DND-41 (cell line): ENCODE measurements at places on chromosomes 6 and 20.

DNA sequence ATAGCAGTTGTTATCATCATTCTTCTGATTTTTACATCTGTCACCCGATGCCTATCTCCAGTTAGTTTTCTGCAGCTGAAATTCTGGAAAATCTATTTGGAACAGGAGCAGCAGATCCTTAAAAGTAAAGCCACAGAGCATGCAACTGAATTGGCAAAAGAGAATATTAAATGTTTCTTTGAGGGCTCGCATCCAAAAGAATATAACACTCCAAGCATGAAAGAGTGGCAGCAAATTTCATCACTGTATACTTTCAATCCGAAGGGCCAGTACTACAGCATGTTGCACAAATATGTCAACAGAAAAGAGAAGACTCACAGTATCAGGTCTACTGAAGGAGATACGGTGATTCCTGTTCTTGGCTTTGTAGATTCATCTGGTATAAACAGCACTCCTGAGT lies 2.1 kb downstream of the CALHM6 start:
- H3K36me3 ChIP-seq = no peaks in the 10 kb centered on the region
- peak overlapping the region; percentile 61; the same call in 1 of the 2 replicates for H3K4me3 ChIP-seq
- peaks cover 18% of the 10 kb centered on the region for H3K4me1 ChIP-seq
- no peaks in the 10 kb centered on the region for H3K27me3 ChIP-seq

DNA sequence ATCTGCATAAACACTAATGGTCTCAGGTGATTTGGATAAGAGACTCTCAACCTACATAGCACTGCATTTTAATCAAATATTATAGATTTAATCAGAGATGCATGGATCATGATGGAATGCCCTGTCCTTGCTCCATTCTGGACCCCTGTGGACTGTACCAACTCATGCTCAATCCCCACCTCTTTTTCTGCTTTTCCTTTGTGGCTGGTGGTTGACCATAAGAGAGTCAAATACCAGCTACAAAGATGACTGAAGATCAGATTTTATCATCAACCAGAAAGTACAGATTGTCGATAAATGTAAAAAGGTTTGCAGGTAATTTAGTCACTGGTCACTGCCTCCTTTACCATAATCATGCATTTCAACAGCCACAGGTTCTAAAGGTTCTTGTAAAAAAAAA lies 116.2 kb downstream of the ME1 start:
- DNase-seq = no peak
- no peaks in the 10 kb centered on the region for H3K4me1 ChIP-seq
- no peaks in the 10 kb centered on the region for H3K27me3 ChIP-seq
- no peak overlapping the region for H3K4me3 ChIP-seq

DNA sequence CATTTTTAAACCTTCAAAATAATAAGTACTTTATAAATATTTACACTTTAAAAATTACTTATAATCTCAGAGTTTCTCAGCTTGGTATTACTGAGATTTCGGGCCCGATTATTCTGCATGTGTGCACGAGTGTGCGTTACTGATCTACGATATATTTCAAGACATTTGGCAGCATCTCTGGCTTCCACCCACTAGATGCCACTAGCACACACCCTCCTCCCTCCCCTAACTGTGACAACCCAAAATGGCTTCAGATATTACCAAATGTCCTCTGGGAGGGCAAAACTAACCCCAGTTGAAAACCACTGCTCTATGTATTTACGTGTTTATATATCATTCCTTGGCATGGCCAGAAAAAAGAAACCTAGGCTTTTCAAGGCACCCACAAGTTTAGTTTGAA lies 95.9 kb downstream of the FYN start:
- H3K4me3 ChIP-seq = no peak overlapping the region
- peaks cover 31% of the 10 kb centered on the region for H3K36me3 ChIP-seq
- no peak overlapping the region for H3K27ac ChIP-seq
- H3K27me3 ChIP-seq = no peaks in the 10 kb centered on the region

DNA sequence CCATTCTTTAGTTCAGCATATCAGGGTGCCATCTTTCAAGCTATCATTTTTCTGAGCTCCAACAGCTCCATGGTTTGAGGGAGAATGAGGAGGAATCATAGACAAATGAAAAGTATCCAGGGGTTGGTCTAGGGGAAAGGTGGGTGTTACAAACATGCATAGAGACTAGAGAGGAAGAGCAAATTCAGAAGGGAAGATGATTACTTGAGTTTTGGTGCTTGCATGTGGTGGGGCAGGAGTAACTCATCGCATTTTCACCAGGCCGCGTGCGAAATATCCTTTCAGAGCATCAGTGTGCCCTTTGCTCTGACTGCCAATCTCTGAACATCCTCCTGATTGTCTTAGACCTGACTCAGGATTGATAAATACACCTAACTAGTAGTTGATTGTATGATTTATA lies 7.7 kb upstream of the BICRAL start:
- no peak overlapping the region for H3K4me3 ChIP-seq
- DNase-seq = no peak
- peaks cover 23% of the 10 kb centered on the region for H3K4me1 ChIP-seq
- no peaks in the 10 kb centered on the region for H3K27me3 ChIP-seq

GRCh38 chr6:83948851-83949250 lies 84.7 kb upstream of the MRAP2 start:
- no peaks in the 10 kb centered on the region for H3K4me1 ChIP-seq
- H3K36me3 ChIP-seq = no peaks in the 10 kb centered on the region
- DNase-seq = no peak
- H3K27me3 ChIP-seq = no peaks in the 10 kb centered on the region

- H3K36me3 ChIP-seq = no peaks in the 10 kb centered on the region
- DNase-seq = peak; percentile 80
- H3K4me3 ChIP-seq = peak overlapping the region; percentile 10
Observed at GRCh38 chr6:53361549-53362031, 12.8 kb upstream of the ELOVL5 start.
